ENCODE measurements at places on chromosomes 16 and 17. TPM values are rescaled to one million over a fixed set of nuclear protein-coding genes. Genes with fewer than 3 reads are reported as not detected.
A peak's percentile ranks its signal among the peaks of the same experiment; 100 is the strongest.

- H3K4me1 ChIP-seq = no peaks in the 10 kb centered on the region
- no peaks in the 10 kb centered on the region for H3K36me3 ChIP-seq
- H3K27ac ChIP-seq = no peak overlapping the region
- no peak for DNase-seq
- H3K4me3 ChIP-seq = peak overlapping the region; percentile 24
These were observed 372 bp upstream of the NDE1 start for GRCh38 chr16:15649727-15650018.

DNA sequence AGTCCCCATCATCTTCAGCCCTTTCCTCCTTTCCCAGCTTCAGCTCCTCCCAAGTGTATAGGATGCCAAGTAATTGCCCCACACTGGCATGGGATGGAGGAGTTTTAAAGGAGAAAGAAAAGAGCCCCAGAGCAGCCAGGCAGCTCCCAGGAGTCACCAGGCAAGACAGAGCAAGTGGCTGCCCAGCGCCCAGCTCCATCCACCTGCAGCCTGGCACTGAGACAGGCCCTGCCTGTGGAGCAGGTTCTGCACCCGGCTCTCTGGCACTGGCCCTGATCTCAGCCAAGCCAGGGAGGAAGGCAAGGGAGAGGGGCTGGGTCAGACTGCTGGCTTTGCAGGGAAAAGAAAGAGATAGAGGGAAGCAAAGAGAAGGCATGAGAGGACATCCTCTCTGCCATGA lies 21.7 kb downstream of the FOXN1 start:
- H3K4me3 ChIP-seq = no peak overlapping the region
- H3K27me3 ChIP-seq = no peaks in the 10 kb centered on the region

- H3K4me1 ChIP-seq = no peaks in the 10 kb centered on the region
- no peaks in the 10 kb centered on the region for H3K27me3 ChIP-seq
- no peak overlapping the region for H3K27ac ChIP-seq
These were observed 4.5 kb upstream of the SNX20 start for GRCh38 chr16:50685462-50686063.

GRCh38 chr16:87636050-87636684 lies 33.9 kb downstream of the JPH3 start:
- H3K27me3 ChIP-seq = peaks cover under 1% of the 10 kb centered on the region
- DNase-seq = peak; percentile 85
- no peaks in the 10 kb centered on the region for H3K4me1 ChIP-seq

DNA sequence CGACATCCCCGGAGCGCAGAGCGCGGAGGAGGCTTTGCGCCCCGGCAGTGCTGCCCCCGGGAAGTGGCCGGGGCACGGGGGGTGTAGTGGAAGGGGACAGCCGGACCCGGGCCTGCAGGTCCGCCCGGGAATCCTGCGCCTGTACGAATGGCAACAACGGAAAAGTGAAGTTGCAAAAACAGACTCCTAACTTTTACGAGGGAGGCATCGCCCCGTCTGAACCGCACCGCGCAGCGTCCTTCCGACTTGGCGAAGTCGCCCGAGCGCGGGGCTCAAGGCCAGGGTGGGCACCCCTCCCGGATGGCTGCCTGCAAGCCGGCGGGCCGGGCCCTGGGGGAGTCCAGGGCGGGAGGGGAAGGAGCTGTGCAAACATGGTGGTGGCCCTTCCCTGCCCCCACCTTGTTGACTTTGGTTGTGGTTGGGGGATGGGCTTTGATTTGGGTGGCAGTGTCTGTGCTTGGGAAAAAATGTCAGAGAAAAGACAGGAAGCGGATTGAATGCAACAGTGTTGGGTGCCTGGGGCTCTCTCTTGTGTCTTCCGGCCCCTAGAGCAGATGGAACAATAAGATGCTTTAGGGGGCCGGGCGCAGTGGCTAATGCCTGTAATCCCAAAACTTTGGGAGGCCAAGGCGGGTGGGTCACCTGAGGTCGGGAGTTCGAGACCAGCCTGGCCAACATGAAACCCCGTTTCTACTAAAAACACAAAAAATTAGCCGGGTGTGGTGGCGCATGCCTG lies 675 bp downstream of the RNF213 start:
- no peaks in the 10 kb centered on the region for H3K27me3 ChIP-seq
- no peaks in the 10 kb centered on the region for H3K36me3 ChIP-seq
- peaks cover 27% of the 10 kb centered on the region for H3K4me1 ChIP-seq
- peak overlapping the region; percentile 99 for H3K4me3 ChIP-seq
- peak; percentile 79 for DNase-seq

GRCh38 chr17:82184761-82185160 lies 27.9 kb downstream of the CCDC57 start:
- no peak for DNase-seq
- no peak overlapping the region for H3K4me3 ChIP-seq
- H3K27ac ChIP-seq = no peak overlapping the region
- H3K4me1 ChIP-seq = no peaks in the 10 kb centered on the region
- no peaks in the 10 kb centered on the region for H3K27me3 ChIP-seq

GRCh38 chr17:77572065-77572601 lies 386.4 kb upstream of the TNRC6C start:
- H3K4me3 ChIP-seq = no peak overlapping the region
- H3K4me1 ChIP-seq = peaks cover 7% of the 10 kb centered on the region
- H3K36me3 ChIP-seq = no peaks in the 10 kb centered on the region
- peaks cover 23% of the 10 kb centered on the region for H3K27me3 ChIP-seq
- DNase-seq = no peak
- no peak overlapping the region for H3K27ac ChIP-seq

- no peak overlapping the region for H3K4me3 ChIP-seq
- no peaks in the 10 kb centered on the region for H3K36me3 ChIP-seq
- H3K4me1 ChIP-seq = peaks cover 14% of the 10 kb centered on the region
These were observed 8.8 kb downstream of the WFDC1 start for GRCh38 chr16:84303516-84303915.

CSH2 gene
- not detected for polyA plus RNA-seq

ITGAD gene
- not detected for polyA plus RNA-seq

DNAH2 gene
- 4.0 TPM for polyA plus RNA-seq

CYGB gene
- polyA plus RNA-seq = 13.8 TPM

All from hepatocyte (in vitro differentiated cells).